Activated CD4-positive, alpha-beta T cell treated with anti-CD3 and anti-CD28 coated beads, Interleukin-2, Interleukin-4, amounts not matched to agents 100 ng/mL and 50 ng/mL, durations not matched to agents 16 hours and 8 hours (primary cell): ENCODE measurements at places on chromosomes 1 and 21.

DNA sequence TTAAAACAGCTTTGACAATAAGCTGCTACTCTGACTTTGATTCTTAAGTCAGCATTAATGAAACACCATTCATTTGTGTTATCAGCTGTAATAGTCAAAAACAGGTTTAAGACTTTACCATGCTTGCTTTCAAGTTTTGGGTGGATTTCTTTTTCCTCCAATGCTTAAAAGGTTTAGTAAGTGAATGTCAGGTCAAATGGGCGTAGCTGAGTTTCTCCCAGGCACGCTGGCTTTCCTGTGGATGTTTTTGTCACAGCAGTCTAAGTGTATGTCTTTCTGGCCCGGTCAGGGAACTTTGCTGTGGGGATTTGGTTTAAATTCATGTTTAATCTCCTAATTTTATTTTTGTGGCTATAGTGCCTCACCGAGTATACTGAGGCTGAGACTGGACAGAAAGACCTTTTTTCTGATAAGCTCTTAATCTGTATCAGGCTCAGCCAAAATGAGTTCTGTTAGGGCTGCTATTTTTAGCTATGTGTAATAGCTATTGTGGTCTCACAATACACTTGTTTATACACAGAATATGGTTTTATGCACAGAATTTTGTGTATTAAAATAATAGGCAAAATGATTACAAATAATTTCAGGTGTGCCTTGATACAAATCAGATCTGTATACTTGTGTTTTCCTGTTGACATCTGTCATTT, 292.8 kb downstream of the DISC1 start:
- DNase-seq: no peak

DNA sequence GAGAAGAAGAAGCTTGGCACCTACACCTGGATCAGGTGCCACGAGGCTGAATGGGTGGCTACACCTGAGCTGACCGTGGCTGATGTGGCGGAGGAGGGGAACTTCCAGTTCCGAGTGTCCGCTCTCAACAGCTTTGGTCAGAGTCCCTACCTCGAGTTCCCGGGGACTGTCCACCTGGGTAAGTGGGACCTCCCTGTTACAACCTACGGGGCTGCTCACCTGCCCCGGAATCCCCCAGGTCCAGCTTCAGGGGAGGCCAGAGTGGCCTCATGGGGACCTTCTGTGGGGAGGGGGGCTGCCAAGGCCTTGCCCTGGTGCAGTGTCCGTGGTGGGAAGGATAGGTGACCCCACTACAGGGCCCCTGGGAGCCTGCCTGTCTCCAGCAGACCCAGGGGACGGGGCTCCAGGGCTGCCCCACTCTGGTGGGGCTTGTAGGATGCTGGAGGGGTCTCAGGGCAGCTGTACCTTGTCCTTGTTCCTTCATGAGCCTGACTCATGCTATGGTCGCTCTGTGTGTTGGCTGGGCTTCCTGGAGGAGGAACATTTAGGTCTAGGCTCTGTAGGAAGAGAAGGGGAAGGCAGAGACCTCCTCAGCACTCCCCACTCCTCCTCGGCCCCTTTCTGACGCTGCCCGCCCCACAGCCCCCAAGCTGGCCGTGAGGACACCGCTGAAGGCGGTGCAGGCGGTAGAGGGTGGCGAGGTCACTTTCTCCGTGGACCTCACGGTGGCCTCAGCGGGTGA, 7.2 kb downstream of the OBSCN start:
- DNase-seq: no peak

- DNase-seq: peak; percentile 35
Measured at GRCh38 chr1:68116643-68117235, 66.3 kb upstream of the DIRAS3 start.

GRCh38 chr1:19678493-19678892, 13.8 kb downstream of the HTR6 start:
- no peak for DNase-seq

- DNase-seq: peak; percentile 9
Measured at GRCh38 chr1:245797592-245798348, 643.0 kb downstream of the KIF26B start.

GRCh38 chr1:202270871-202271326, 70.8 kb downstream of the UBE2T start:
- DNase-seq: no peak

DNA sequence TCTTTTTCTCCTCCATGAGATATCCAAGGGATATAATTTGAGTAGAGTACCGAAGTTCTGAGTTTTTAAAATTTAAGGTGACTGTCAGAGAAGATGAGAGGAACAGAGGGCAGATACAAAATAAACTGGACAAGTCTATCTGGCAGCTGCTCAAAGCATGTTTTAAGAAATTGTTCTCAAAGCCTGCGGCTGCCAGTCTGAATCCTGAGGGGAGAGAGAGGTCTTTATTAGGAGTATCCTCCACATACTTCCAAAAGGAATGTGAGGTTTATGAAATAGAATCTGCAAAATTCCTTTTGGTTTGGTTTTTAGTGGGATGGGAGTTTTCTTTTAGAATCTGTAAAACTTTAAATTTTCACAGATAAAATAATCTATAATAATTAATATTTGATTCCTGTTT, 41.3 kb downstream of the TTC13 start:
- DNase-seq: no peak

DNA sequence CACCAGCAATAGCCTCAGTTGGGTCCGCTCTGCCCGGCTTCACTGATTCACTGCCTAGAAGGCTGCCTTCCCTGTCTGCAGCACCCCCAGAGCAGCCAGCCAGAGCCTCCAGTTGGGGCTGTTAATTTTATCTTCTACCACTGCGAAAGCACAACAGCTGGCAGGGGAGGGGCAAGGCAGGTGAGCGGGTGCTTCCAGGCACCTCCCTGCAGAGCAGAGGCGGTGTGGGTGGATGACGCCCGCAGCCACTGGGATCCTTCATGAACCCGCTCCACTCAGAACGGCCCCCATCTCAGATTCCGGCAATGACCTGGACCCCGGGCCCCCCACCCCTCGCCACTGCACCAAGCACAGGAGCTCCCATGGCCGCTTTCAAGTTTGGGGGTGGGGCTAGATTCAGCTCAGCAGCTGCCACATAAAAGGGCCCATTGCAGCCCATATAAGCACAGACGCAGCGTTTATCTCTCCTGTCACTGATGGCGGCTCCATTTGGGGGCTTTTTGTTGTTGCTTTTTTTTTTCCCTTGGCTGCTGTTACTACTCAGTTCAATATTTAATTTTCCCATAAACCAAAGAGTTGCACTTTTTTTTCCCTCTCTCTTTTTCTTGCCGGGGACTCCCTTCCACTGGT, 128.0 kb upstream of the KLHDC7A start:
- no peak for DNase-seq

- DNase-seq: no peak
Measured at GRCh38 chr1:1554550-1554925, 14.1 kb upstream of the TMEM240 start.

GRCh38 chr1:159000625-159001024, 9.1 kb upstream of the IFI16 start:
- no peak for DNase-seq

DNA sequence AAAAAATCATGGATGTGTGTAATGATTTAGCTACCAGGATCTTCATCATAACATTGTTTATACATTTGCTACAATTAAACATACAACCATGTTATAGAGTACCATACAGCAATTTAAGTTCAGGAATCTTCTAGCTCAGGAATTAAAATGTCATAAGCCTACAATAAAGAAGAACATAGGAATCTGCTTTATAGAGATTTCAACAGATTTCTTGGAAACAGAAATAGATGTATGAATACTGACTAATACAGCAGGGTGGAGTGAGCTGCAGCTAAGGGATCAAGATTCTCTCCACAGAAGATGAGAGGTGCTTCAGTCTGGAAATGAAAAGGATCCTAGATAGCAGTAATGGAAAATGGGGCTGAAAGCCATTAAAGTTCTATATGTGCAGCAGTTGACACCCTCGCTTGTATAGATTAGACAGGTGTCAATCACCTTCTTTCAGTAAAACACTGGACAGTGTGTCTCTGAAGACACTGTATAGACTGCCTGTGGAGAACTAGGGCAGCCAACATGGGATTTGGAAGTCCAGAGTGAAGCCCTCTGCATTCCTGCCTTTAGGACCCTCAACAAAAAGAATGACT, 73.9 kb downstream of the DNTTIP2 start:
- DNase-seq: no peak

DNA sequence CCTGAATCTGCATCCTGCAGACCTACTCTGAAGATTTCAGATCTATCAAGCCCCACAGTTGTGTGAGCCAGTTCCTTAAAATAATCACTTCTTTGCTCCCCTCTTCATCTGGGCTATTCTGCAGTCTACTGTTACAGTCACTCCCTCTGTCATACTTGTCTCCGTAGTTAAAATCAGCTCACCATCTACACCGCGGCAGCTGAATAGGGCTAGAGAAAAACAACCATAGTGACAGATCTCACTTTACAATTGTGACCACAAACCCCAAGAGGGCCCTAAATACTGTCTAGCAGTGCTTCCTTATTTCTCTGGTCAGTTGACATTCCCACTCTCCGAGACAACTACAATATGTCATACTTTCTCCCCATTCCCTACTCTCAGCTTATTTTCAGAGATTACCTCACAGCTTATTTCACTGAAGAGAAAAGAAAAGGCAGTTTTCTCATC, 12.9 kb downstream of the DESI2 start:
- DNase-seq: no peak

- DNase-seq: no peak
Measured at GRCh38 chr1:210372491-210372890, 43.8 kb downstream of the HHAT start.

DNA sequence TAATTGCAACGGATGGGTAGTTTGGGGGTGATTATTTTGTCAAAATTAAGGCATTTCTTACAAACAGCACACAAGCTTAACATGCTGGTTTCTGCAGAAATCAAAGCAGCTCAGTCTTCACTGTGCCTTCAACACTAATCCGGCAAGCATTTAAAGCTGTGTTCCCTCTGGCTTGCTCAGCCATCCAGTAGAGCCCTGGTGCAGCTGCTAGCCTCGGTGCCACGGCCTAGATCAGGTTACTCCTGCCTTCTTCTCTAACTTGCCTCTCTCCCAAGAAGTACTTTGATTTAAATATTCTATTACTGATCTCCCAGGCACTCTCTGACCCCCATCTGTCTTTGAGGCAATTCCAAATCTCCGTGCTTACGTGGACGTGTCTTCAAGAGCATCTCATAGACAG, 85.6 kb downstream of the GREM2 start:
- DNase-seq: no peak

- DNase-seq: no peak
Measured at GRCh38 chr1:215599418-215600074, 32.4 kb downstream of the KCTD3 start.

- no peak for DNase-seq
Measured at GRCh38 chr1:208499026-208499425, 254.8 kb upstream of the PLXNA2 start.

- DNase-seq: no peak
Measured at GRCh38 chr1:165444897-165445370, at the start of gene RXRG. Gene RXRG, minus strand, starts transcription at chr1:165445126. Its CDS starts 233 bp downstream, at chr1:165444893.

- no peak for DNase-seq
Measured at GRCh38 chr1:3333903-3334302, 120.6 kb upstream of the ARHGEF16 start.

DNA sequence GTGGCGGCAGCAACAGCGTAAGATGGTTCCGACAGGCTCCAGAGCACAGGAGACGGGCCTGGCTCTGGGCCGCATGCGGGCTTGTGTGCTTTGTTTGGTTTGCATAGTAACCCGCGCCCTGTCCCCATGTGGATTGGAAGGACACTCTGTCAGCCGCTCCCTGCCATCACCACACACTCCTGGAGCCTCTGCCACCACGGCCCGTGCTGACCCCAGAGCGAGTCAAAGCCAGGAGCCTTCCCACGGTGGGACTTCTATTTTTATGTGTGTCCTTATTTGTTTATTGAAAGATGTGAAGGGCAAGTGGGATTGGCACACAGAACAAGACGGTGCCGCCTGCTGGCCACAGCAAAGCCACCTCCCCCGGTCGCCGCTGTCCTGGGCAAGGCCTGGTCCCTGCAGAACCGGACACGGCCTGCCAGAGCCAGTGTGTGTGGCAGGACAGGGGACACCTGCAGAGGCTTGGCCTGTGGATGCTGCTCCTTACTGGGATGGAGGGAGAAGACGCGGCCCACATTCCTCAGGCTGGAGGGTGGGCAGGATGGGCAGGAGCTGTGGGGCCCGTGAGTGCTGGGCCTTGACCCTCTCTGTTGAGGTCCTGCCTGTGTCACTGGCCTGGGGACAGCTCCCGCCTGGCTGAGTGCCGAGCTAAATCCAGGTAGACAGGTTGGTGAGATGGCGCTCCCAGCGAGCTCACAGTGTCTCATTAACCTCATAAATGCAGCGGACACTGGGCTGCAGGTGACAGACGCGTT, 64.4 kb downstream of the AGPAT3 start:
- no peak for DNase-seq

GRCh38 chr1:159936273-159936904, 9.0 kb downstream of the IGSF9 start:
- DNase-seq: peak; percentile 80

GRCh38 chr21:44071359-44072104, 35.7 kb upstream of the PWP2 start:
- DNase-seq: no peak

DNA sequence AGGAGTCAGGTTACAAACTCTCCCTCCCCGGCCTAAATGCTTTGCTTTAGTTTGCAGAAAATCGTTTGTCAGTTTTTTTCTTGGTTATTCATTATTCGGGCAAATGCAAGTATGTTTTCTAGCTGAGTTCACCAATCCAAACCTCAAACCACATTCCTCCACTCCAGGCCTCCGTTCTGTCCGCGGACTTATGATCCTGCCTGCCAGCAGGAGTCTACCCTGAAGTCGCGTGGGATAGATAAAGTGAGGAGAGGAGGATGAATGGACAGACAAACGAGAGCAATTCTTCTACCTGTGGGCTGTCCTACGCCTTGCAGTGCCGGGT, 1.3 kb downstream of the ADAMTS1 start:
- no peak for DNase-seq

DNA sequence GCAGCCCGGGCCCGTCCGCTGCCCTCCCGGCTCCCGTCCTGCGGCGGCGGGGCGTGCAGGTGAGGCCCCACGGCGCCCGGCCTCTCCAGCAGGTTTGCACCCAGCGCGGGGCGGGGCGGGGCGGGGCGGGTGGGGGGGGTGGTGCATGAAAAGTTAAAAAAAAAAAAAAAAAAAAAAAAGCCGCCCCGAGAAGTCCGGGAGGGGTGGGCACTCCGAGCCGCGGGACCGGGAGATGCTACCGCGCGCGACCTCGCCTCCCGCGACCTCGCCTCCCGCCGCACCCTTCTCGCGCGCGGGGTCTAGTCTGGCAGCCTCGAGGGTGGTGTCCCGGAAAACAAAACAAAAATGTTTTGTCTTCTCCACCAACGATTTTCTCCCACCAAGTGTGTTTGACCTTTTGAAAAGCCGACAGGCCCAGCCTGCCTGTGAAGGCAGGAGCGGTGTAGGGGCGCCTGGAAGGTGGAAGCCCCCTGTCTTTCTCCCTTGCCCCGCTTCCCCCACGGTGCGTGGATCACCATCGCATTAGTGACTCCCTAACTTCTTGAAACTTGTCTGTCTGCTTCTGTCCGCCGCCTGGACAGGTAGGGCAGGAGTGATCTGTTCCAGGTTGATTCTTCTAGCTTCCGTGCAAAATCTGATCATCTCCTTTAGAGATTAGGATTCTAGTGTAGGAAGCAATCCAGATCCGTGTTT, 569 bp downstream of the RCAN3 start:
- DNase-seq: no peak
